ENCODE measurements at places on chromosomes 1 and 21.
A peak's percentile ranks its signal among the peaks of the same experiment; 100 is the strongest.

DNA sequence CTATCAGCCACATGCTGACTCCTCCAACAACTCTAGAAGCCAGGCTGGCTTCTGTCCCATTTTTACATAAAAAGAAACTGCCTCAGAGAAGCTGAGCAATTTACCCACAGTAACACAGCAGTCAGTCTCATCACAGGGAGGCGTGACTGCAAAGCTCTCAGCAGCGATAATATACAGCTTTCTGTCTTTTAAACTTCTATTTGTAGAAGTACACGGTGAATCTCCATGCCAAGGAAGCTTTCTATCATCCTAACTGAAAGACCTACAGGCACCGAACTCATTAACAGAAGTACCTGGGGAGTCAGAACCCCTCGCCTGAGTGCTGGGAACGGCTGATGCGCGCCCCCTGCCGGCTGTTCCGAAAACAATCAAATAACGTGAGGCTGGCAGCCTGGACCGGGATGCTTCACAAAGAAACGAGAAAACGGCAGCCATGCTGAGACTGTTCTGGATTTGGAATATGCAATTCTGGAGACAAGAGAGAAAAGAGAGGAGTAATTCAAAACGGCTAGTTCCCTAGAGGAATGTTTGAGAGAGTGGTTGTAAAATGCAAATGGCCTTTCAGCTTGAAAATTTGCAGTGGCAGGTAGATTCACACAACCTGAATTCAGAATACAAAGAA lies 43.5 kb upstream of the RAB4A start:
- no peak for DNase-seq

DNA sequence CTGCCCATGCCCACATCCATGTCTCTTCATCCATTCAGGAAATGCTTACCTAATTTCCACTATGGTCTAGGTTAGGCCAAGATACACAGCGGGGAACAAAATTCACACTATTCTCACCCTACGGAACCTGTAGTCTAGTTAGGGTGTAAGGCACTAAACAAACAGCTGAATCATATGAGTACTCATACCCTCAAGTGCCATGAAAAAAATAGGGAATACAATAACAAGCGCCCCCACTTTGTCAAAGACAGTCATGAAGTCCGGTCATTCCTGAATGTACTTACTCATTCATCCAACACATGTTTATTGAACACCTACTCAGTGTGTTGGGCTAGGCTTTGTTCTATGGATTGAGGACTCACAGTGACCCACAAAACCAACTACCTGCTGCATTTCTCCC lies 6.2 kb upstream of the FYB2 start:
- DNase-seq, result no peak

DNA sequence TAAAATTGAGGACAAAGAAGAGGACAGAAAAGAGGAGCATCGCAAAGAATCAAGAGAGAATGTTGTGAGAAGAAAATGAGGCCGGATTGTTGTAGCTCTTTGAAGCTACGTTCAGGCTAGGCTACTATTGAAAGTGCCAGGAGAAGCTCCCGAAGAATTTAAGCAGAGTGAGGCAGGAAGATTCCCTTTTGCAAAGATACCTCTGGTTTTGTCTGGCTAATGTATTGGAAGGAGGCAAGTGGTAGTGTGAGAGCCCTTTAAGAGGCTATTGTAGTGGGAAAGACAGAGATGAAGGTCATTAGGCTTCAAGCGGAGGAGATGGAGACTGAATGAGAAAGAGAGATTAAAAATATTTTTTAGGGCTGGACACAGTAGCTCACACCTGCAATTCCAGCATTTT lies 476.9 kb upstream of the ADGRL2 start:
- no peak for DNase-seq

GRCh38 chr1:175511496-175511895 lies 231.9 kb downstream of the TNR start:
- no peak for DNase-seq

GRCh38 chr1:5616366-5617178 lies 375.7 kb downstream of the NPHP4 start:
- no peak for DNase-seq

- no peak for DNase-seq
Measured at GRCh38 chr1:179818743-179819173, 58.8 kb downstream of the TOR1AIP2 start.

DNA sequence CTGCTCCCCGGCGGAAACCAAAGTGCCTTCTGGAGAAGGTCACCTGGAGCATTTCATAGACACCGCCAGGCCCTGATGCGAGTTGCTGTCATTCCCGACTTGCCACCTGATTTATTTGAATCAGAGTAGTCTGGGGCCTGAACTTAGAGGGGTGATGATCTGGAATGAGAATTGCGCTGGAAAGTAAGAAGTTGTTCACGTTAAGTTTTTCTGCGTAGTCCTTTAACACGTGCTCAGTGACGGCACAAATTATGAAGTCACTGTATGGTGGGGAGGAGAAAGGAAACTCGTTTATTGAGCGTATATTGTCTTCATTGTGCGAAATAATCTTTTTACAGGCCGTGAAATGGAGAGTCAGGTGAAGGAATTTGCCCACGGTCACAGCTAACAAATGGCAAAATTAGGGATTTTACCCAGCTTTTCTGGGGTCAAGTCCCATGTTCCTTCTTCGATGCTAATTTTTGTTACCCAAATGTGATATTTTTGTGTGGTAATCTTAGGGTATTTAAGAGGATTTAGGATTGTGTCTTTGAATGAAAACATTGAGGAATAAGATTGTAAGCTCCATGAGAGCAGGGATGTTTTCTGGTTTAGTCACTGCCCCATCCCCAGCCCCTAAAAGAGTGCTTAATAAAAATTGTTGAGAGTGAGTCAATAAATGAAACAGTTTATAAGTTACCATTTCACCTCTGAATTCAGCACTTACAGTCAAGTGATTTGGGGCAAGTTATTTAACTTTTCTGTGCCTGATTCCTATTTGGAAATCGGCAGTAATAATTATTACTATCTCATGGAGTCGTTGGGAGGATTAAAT lies 46.4 kb upstream of the NBL1 start:
- peak; percentile 25 for DNase-seq

DNA sequence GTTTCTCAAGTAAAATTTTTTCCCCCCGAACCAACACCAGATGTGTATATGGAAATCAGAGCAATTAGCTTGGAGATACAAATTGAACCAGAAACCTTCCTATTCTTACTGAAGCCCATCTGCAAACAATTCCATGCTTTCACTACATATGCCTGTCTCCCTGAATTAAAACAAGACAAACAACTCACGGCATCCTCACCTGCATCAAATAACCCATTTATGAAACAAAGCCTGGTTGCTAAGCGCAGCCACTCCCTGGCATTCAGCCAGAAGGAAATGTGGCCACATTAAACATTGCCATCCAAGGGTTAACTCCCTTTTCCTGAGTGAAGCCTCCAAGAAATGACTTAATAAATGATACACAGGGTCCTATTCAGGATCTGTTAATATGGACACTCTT lies 55.3 kb downstream of the APP start:
- DNase-seq, result peak; percentile 20

GRCh38 chr1:182809414-182809957 lies 19.9 kb downstream of the NPL start:
- DNase-seq, result no peak

DNA sequence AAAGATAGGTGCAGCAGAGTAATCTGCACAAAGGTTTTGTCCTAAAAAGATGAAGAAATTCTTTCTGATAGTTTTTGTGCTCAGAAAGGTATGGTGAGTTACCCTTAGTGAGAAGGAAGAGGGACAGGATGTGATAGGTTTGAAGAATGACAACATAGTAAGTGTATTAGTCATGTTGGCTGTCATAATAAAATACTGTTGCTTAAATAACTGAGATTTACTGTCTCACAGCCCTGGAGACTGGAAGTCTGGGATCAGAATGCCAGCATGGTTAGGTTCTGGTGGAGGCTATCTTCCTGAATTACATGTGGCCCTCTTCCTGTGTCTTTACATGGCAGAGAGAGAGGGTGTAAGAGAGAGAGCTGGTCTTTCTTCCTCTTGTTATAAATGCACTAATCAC lies 965.2 kb downstream of the TTLL7 start:
- DNase-seq, result peak; percentile 31

- DNase-seq, result no peak
Measured at GRCh38 chr1:14332158-14332557, 266.3 kb upstream of the KAZN start.

DNA sequence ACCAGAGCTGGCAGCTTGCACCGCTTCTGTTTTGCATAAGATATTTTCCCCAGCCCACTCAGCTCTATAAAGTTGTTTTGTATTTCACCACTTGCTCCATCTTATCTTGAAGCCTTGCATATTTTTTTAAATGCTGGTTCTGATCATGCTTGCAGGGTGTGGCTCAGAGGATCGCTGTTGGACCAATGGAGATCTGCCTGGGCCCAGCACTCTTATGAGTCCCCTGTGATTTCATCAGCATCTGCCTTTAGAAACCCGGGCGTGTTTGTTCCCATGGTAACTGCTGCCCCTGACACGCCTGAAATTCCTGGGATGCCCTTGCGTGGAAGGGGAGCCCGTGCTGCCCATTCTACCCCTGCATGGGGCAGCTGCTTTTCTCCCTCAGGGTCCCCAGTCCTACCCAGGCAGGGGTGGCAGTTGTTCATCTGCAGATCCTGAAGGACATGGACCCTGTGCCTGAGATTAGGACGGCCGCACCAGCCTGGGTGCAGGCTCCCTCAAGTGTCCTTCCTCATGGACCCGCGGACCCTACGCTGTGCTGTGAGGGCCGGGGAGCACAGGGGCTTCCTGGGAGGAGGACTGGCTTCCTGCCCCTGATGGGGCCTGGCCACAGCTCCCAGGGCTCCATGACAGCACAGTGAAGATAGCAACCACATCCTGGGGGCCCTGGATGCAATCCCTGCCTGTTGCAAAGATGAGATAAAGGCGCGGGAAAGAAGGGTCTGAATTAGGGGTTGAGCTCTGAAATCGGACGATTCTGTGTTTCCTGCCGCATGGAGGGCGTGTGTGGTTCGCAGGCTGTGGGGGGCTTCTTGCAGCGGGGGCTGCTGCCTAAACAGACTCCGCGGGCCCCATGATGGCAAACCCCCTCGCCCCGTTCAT lies 226.5 kb downstream of the SDCCAG8 start:
- DNase-seq, result peak; percentile 41

DNA sequence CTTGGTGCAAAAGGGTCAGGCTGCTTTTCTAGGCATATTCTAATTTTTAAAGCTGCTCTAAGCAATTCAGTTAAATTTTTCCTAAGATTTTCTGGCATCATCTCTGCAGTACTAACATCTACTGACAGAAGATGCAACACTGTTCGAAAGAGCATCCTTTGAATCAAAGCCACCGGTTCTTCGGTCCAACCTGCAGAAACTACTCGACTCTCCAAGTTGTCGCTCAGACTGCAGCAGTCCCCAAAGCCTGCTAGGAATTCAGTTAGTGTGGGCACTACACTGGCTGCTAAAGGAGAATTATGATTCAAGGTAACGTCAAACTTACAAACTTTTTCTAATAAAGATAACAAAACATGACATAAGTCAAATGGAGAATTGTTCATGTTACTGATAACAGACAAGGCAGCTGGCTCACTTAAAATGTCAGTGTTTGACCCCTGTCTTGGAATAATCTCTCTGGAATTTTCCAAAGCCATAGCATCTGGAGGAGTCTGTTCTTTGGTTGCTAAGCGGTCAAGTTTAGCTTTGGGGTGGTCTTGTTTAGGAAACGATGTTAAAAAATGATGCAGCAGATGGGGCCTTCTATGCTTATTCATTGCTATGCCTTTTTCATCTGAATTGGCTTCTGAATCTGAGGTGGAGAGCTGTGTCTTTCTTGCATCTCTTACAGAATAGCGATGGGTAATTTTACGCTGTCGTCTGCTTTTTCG lies 56.9 kb downstream of the LYST start:
- DNase-seq, result no peak

- no peak for DNase-seq
Measured at GRCh38 chr1:19625291-19625937, 18.7 kb upstream of the NBL1 start.

- DNase-seq, result no peak
Measured at GRCh38 chr1:55696891-55697290, 481.7 kb upstream of the USP24 start.

DNA sequence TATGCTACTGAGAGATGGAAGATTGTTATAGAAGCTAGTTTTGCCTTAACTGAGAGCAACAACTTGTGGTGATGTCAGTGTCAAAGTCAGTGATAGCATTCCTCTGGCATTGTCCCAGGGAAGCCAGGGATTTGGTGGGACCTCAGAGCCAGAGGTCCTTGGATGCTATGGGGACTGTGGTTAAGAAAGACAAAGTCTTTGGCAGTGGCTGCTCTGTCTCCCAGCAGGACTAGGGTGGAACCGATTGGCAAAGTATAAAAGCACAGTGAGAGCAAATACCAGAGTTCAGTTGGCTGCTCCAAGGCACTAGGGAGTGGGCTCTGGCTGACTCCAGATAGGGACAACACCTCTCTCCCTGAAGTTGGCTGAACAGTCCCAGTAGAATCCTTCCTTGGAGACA lies 104.8 kb downstream of the GDAP2 start:
- no peak for DNase-seq

DNA sequence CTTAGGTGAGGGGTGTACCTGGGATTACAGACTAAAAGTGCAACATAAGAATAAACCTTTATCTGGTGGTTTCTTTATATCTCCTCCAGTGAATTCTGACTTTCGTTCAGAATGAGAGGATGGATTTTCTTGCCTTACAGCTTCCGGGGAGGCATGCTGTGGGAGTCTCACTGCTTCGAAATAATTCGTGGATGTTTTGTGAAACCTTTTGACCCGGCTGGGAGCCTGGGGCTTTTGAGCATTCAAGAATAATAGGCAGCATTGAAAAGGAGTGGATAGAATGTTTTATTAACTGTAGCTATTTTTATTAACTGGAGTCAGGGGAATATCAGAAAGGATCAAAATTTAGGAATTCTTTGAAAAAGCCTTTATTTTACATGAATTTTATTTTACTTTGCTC lies 149.1 kb downstream of the RWDD3 start:
- no peak for DNase-seq

GRCh38 chr1:57088653-57089052 lies 122.8 kb upstream of the C8B start:
- no peak for DNase-seq

- no peak for DNase-seq
Measured at GRCh38 chr1:247209396-247209795, 37.6 kb upstream of the ZNF124 start.

- DNase-seq, result peak; percentile 86
Measured at GRCh38 chr1:56901716-56902115, 47.1 kb downstream of the C8A start.

DNA sequence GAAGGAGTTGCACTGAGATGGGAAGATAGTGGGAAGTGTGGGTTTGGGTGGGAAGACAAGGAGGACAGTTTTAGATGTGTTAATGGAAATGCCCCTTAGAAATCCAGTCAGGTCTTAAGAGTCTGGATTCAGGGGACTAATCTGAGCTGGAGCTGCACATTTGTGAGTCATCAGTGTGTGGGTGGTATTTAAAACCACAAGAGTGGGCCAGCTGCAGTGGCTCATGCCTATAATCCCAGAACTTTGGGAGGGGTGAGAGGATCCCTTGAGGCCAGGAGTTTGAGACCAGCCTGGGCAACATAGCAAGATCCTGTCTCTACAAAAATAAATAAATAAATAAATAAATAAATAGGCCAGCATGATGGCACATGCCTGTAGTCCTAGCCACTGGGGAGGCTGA lies 40.9 kb upstream of the SLC6A9 start:
- peak; percentile 97 for DNase-seq

GRCh38 chr21:44392185-44392584 lies 38.8 kb downstream of the TRPM2 start:
- no peak for DNase-seq

GRCh38 chr1:37723072-37723389 lies 30.7 kb downstream of the CDCA8 start:
- DNase-seq, result no peak

Measured in renal cortical epithelial cell (primary cell).